Heart left ventricle (tissue), 16 donors: ENCODE measurements at places on chromosomes 5 and 9. TPM values are rescaled to one million over a fixed set of nuclear protein-coding genes. Genes with fewer than 3 reads are reported as not detected.
A peak's percentile ranks its signal among the peaks of the same experiment; 100 is the strongest.

- DNase-seq, result no peak
Measured at GRCh38 chr9:103601287-103601686, 492.8 kb upstream of the SMC2 start.

DNA sequence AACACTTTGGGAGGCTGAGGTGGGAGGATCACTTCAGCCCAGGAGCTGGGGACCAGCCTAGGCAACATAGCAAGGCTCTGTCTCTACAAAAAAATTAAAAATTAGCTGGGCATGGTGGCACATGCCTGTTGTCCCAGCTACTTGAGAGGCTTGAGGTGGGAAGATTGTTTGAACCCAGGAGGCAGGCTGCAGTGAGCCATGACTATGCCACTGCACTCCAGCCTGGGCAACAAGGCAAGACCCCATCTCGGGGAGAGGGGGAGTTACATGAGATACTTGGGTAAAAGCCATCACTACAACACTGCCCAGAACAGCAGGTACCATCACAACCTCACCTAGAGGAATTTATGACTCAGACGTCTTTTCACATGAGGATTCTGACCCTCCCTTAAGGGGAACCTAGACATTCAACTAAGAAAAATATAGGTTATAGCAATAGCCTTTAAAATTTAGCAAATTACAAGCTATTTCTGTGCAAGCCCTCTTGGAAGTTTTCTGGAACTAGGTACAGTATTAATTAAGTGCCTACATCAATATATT, 143.5 kb downstream of the NFIB start:
- no peak for DNase-seq

- no peak for DNase-seq
Measured at GRCh38 chr9:116323012-116323411, 169.4 kb downstream of the PAPPA start.

The PCDHB16 gene
- 3.9 TPM for total RNA-seq

The P4HA2 gene
- total RNA-seq, result 41.2 TPM

DNA sequence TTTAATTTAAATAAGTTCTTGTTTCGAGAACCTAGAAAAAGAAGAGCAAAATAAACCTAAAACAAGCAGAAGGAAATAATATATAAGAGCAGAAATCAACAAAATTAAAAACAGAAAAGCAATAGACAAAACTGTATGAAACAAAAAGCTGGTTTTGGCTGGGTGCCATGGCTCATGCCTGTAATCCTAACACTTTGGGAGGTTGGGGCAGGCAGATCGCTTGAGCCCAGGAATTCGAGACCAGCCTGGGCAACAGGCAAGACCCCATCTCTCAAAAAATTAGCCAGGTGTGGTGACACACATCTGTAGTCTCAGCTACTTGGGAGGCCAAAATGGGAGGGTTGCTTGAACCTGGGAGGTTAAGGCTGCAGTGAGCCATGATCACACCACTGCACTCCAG, 59.2 kb upstream of the OTP start:
- no peak for DNase-seq

GRCh38 chr5:6803981-6804550, 90.8 kb downstream of the TENT4A start:
- DNase-seq, result no peak

GRCh38 chr9:93390953-93391515, 60.5 kb upstream of the FAM120A start:
- no peak for DNase-seq

DNA sequence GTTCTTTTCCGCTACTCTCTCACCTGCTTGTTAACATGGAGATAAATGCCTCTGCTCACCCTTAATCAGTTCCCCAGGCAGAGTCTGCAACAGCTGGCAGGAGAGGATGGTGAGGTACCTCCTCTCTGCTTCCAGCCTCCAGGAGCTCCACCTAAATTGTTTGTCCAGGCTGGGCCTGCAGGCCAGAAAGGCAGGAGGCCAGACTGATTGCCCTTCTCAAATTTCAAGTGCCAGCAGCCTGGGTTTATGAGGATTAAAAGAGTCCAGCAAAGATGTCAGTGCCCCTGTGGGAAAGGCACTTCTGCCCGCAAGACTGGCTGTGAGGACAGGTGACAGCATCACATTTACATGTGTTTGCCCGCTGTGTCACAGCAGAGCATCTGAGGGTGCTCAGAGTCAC, 19.8 kb downstream of the CORO2A start:
- DNase-seq, result no peak

The CFAP90 gene
- total RNA-seq, result not detected

- DNase-seq, result no peak
Measured at GRCh38 chr5:56154732-56155484, 78.2 kb downstream of the ANKRD55 start.

The CCDC183 gene
- 1.2 TPM for total RNA-seq

The KLF4 gene
- total RNA-seq, result 18.0 TPM

DNA sequence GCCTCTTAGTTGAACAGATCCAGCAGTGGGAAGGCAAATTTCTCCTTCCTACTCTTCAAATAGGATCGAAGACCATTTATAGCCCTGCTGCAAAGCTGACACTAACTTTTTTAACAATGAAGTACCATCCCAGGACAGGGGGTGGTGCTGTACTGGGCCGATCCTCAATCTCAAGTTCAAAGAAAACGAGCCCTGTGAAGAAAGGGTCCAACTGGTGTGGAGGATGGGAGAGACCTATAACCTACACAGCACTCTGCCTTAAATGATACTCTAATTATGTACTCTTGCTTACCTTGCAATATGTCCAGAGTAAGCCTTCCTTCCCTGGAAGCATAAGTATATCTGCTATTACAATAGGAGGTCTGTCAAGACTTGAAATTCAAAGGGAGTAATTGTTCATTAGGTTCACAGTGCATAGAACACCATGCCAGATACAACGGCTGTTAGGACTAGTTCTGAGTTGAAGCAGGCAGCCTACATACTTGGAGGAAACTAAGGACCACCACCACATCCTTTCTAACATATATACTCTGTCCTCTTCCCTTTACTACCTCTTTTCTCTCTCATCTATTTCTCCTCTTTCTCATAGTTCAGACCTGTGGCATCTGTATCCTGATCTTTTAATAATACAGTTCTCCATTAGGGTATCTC, 6.2 kb downstream of the ETF1 start:
- no peak for DNase-seq

- no peak for DNase-seq
Measured at GRCh38 chr9:34876096-34876495, 82.0 kb upstream of the PHF24 start.

DNA sequence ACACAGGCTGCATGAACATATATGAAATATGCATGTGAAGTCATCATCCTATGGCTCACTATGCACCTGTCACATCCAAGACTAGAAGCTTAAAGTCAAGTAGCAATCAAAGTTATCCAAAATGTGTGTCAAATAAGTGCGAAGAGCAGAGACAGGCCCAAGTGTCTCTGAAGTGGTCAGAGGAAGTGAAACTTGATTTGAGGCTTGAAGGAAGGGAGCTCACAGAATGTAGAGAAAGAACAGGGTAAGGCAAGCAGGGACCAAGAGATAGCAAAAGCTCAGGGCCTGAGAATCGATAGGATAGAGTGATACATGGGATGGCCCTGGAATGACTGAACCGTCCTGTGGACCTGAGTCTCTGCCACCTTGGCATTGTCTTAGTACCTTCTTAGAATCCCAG, 274.3 kb upstream of the TRPC7 start:
- DNase-seq, result no peak

GRCh38 chr5:178996156-178996555, 1.0 kb upstream of the GRM6 start:
- no peak for DNase-seq

GRCh38 chr5:9622971-9623421, 7.2 kb downstream of the TAS2R1 start:
- DNase-seq, result no peak

The PARP8 gene
- total RNA-seq, result 9.2 TPM

- DNase-seq, result no peak
Measured at GRCh38 chr5:143118222-143118621, 285.3 kb downstream of the NR3C1 start.

The PIP5KL1 gene
- 0.50 TPM for total RNA-seq

DNA sequence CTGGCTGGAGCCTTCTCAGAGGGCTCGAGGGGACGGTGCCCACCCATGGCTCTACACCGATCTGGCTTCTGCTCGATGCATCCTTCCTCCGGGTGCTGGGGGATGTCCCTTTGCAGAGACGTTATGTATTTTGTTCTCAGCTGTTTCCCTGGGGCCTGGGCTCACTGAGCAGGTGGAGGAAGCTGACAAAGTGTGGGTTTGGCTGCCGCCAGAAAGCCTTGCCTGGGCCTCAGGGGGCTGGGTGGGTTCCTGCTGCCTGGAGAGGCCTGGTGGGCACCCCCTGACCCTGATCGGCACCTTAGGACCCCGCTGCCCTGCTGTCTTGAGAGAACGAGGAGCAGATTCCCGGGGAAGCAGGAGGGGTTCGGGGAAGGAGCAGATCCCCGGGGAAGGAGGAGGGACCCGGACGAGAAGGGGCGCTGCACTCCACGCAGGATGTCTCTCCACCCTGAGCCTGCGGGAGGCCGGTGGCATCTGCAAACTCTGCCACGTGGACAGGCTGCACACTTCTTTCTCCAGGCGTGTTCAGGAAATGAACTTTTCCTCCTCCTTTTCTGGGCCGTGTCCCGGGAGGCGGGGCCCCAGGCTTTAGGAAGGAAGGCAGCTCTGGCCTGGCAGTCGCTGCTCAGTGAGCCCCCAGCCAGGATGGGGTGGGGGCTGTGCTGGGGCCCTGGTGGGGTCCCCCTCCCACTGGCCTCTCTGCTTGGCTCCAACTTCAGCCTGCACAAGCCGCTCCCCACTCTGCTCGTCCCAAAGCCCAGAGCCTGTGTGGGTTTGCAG, 148.9 kb downstream of the RXRA start:
- DNase-seq, result peak; percentile 81

The MSMP gene
- total RNA-seq, result not detected

The CKS2 gene
- total RNA-seq, result 7.4 TPM

The PPP2R2B gene
- 1.6 TPM for total RNA-seq

GRCh38 chr9:83299571-83299970, 236.6 kb upstream of the RASEF start:
- DNase-seq, result no peak

DNA sequence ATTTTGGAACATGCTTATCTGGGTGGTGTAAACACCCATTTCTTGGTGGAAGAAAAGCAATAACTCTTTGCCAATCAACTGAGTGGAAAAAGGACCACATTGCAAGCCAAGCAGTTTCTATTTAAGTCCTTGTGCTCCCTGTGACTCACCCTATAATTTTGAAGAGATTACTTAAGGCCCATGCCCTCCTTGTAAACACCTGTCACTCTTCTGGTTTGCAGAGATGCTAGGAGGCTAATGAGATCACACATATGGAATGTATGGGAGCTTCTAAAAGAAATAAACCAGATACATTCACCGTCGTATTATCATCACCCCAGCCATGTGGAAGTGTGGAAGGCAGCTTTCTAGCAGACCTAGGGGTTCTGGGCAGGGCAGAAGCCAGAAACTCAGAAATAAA, 337.1 kb downstream of the GADD45G start:
- DNase-seq, result no peak

DNA sequence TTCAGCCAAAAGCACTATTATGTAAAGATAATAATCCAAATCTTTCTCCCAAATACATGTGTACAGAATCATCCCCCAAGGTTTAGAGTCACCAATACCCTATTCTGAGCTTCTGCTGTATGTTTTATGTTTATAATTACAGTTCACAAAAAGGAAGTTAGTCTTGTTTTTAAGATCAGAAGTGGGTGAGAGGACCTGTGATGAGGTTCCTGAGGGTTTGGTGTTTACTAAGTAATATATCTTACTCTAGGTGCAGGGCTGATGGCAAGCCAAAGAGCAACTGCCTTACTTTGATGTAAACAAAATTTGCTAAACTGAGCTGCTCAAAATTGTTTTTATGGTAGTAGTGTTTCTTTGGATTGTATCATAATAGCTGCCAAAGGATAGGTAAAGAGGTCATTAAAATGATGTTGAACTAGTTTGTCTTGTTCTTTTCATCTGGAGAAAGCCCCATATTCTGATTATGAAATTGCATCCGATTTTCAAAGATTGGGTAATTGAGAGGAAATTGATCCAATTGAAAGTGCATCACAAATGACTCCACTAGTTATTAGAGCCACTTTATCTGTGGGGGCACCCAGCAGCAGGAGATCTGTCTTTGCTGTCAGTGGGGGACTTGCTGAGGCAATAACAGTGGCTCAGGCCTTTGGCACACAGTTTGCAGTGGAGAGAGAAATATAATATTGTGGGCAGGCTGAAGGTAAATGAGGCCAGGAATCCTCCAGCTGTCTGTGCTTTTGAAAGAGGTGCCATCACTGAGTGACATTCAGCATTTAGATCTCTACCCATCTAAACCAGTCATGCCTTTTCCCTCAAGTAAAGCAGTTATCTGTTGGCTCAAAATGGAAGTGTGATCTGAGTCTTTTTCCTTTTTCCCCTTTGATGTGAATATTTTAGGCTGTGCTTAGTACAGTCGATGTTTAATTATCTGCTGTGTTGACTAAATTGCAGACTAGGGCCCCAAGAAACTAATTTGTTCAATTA, 14.1 kb downstream of the TRIM32 start:
- DNase-seq, result no peak

DNA sequence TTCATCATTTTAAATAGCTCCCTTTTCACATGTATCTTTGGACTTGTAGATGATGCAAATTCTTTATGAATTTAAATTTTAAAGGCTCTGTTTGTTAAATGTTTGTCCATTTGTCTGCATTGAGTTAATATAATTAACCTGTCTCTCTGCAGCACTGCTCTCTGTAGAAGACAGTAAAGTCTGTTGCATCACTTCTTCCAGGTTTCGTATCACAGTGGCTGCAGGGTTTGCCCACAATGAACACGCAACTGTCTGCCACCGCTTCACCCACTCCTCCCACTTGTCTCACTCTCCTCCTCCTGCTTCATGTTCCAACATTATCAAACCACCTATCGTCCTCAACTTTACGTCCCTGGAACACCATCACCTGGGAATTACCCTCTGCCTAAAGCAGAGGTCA, 231.3 kb upstream of the SLC30A5 start:
- no peak for DNase-seq

The GLRX gene
- total RNA-seq, result 114 TPM

GRCh38 chr5:150989695-150990094, 30.7 kb upstream of the GPX3 start:
- no peak for DNase-seq

- no peak for DNase-seq
Measured at GRCh38 chr5:6556089-6556801, 76.6 kb downstream of the NSUN2 start.
